ENCODE measurements at places on chromosomes 12 and 14.

DNA sequence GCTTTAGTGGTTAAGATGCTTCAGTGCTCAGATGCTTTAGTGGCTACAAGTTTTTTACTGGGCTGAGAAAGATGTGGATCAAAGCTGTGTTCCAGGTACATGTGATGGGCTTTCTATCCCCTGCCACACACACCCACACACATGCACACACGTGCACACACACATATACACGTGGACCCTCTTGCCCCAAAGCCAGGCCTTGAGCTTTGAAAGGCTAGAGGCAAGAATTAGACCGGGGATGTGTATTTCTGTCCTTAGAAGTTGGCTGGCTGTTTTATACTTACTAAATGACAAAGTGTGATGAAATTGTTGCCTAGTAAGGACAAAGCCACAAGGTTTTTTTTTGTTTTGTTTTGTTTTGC is 376.5 kb downstream of the C12orf75 start:
- DNase-seq: no peak

DNA sequence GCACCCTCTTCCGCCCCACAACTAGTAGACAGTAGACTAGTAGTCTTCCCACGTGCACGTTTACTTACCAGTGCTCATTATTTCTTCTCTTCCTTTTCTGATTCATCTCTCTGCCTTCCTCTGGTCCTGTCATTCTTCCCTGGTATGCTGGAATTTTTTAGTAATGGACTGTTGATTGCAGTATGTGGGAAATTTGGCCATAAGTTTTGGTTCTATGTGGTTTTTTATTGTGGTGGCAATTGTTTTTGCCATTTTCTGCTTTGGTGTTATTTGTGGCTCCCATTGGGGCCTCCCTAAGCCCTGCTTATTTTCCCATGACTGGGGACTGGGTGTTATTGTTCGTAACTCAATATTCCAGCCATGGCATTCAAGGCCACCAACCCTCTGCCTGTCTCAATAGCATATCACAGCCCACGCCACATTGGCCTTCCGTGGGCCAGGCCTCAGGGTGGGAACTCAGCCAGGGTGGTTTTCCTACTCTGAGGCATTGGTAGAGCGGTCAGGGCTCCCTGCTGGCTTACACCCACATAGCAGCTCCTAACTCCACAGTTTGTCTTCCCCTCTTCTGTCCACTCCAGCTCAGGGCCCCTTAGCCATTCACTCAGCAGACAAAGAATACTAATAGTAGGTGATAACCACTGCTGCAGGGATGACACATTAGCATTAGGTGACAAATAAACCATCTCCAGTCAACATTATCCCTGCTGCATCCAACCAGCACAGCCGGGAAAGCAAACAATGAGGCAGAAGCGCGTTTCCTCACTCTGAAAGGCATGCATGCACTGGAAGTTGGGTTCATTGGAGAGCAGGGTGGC is 321.5 kb downstream of the CACNA1C start:
- no peak for DNase-seq

GRCh38 chr12:124829008-124829707 is 34.5 kb downstream of the SCARB1 start:
- no peak for DNase-seq

GRCh38 chr12:4563336-4563735 is 1.3 kb downstream of the DYRK4 start:
- DNase-seq: no peak

DNA sequence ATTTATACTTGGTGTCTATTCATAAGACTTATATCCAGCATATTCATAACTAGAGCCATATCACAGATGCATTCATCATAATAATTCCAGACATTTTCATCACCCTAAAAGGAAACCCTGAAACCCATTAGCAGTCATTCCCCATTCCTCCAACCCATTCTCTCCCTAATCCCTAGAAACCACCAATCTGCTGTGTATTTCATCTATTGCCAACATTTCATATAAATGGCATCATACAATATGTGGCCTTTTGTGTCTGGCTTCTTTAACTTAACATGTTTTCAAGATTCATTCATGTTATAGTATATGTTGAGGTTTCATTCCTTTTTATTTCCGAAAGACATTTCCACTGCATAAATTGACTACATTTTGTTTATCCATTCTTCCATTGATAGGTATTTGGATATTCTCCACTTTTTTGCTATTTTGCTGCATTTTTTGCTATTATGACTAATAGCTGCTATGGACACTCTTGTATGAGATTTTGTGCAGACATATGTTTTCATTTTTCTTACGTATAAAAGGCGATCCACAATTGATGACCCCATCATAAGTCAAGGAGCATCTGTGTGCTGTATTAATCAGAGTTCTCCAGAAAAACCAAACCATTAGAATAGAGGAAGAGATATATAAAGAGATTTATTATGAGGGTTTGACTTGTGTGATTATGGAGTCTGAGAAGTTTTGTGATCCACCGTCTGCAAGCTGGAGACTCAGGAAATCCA is 5.1 kb upstream of the OAS2 start:
- no peak for DNase-seq

GRCh38 chr12:62562846-62563245 is 96.2 kb downstream of the MON2 start:
- DNase-seq: no peak
